AG09309 (cell line): ENCODE measurements at places on chromosomes 5 and 9.

GRCh38 chr9:126335837-126336735 lies 9.5 kb downstream of the MVB12B start:
- DNase-seq, result no peak

DNA sequence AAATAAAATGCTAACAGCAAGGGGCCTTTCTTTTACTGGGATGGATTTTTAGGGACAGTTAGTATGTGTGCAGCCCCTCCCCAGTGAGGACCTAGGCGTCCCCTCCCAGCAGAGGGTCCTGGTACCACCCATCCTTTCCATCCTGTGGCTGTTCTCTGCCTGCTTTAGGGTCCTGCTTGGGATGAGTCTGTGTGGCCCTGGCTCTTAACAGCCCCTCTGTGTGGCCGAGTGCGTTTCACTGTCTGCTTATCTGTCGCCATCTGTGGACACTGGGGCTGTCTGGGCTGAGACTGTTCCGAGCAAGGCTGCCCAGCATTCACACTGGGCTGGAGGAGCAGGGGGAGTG lies 17.0 kb downstream of the WNK2 start:
- no peak for DNase-seq

- DNase-seq, result no peak
These were observed 950.6 kb upstream of the NUDT12 start for GRCh38 chr5:104513121-104513602.

- no peak for DNase-seq
These were observed 265.0 kb downstream of the KIF4B start for GRCh38 chr5:155278532-155278931.

DNA sequence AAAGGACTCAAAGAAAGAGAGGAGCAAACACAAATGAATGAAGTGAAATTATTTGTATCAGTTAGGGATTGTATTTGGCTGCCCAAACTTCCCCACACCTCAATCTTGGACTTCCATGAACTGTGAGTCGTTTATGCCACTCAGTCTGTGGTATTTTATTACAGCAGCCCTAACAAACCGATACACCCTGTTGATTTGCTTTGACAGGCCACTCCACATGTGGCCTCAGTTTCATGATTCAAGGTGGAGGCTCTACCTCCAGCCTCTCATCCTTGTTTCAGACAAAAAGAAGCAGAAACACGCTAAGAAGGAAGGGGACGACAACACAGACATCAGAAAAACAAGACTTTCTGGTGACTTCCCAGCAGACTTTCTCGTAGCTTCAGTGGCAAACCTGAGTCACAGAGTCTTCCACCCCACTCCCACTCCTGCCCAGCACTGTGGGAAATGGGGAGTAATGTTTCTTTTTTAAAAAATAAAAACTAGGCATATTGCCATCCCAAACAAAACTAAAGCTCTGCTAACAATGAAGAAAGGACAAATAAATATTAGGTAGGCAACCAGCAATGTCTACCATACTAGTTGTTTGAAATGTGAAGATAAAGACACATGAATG lies 52.2 kb upstream of the ABCA1 start:
- DNase-seq, result no peak

DNA sequence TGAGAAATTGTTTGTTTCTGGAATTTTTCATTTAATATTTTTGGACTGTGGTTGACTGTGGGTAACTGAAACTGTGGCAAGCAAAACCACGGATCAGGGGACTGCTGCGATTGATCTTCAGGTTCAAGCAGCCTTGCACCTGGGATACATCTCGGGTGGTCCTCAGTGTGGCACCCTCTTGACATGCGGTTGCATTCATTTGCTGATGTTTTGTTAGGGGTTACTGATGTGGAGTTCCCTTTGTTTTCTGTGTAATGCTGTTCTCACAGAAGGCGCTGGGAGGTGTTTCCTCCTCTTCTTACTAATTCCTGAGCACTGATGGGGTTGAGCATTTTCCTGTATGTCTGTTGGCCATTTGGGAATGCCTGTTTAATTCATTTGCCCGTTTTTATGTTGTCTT lies 60.4 kb downstream of the EHMT1 start:
- DNase-seq, result no peak

- peak; percentile 52 for DNase-seq
These were observed 103.5 kb downstream of the NPR3 start for GRCh38 chr5:32814620-32815019.

DNA sequence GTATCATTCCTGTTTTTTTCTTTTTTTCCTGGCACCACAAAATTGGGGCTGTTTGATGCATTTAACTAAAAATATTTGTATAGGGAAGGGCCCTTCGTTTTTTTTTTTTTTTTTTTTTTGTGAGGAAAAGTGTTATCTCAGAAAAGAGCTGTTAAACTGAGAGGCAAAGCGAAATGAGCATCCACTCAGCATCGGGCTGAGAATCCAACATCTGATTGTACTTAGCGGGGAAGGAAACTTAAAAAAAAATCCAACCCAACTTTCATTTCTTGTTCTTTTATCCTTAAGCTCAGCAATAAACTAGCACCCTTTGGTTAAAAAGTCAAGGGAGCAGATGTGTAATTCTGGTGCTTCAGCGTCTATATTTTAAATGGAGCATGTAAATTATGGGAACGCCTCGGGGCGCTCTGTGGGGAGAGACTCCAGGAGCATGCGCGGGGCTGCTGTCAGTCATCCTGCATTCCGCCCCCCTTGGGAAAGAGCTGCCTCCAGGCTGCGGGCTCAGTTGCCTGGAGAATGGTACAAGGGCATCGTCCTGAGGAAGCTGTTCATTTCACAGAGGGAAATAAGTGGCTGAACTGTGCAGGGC lies 33.3 kb downstream of the DMRT2 start:
- DNase-seq, result no peak

DNA sequence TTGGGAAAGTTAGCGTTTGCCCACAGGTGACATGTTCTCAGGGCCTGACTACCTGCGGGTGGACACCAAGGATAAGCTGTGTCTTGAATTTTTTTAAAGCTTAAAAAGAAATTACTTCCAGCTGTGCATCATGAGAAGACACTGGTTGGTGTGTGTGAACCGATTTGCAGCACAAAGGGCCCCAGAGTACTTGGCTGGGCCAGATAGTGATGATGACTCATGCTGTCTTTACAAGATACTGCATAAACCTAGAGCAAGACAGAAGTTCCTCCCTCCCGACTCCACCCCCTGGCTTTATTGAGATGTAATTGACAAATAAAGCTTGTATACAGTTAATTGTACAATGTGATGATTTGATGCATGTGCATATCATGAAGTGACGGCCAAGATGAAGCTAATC lies 212.8 kb downstream of the NXNL2 start:
- DNase-seq, result peak; percentile 84

- DNase-seq, result no peak
These were observed 7.5 kb downstream of the ZNF608 start for GRCh38 chr5:124738681-124739633.

- DNase-seq, result peak; percentile 11
These were observed 781 bp upstream of the COL23A1 start for GRCh38 chr5:178590924-178591423.

GRCh38 chr9:87138128-87139040 lies 191.1 kb upstream of the GAS1 start:
- DNase-seq, result no peak

GRCh38 chr5:75341934-75342333 lies 4.9 kb downstream of the HMGCR start:
- no peak for DNase-seq

GRCh38 chr9:124214116-124214515 lies 43.6 kb upstream of the NEK6 start:
- no peak for DNase-seq

- DNase-seq, result peak; percentile 94
These were observed 53.0 kb downstream of the ERGIC1 start for GRCh38 chr5:172886974-172887501.

- DNase-seq, result no peak
These were observed 129.0 kb upstream of the ALDH1B1 start for GRCh38 chr9:38263532-38263931.

DNA sequence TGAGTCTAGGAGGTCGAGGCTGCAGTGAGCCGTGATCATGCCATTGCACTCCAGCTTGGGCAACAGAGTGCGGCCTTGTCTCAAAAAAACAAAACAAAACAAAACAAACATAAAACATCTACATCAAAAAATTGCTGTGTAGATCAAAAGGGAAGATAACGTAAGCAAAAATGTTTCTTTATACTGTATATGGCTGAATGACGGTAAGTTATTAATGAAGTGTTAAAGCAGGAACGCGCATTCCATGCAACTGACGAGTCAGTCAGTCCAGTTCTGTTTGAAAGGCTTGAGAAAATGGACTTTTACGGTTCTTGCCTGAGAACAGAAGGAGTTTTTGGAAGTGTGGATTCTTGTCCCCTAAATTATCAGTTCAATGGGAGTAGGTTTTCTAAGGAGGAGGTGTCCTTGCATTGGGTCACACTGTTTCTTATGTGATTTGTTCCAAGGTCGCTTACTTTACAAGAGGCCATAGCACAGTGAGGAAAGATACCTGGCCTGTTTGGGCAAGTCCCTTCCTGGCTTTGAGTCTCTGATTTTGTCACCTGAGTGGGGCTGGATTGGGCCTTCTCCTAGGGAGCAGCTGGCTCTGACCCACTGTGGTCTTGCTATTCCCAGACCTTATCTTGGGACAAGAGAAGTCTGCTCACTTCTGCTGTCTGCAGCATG lies 6.6 kb upstream of the PTGS1 start:
- DNase-seq, result no peak

- DNase-seq, result no peak
These were observed 325.1 kb downstream of the GADD45G start for GRCh38 chr9:89929673-89930480.

- DNase-seq, result no peak
These were observed 31.5 kb downstream of the PDGFRB start for GRCh38 chr5:150124111-150124557.

DNA sequence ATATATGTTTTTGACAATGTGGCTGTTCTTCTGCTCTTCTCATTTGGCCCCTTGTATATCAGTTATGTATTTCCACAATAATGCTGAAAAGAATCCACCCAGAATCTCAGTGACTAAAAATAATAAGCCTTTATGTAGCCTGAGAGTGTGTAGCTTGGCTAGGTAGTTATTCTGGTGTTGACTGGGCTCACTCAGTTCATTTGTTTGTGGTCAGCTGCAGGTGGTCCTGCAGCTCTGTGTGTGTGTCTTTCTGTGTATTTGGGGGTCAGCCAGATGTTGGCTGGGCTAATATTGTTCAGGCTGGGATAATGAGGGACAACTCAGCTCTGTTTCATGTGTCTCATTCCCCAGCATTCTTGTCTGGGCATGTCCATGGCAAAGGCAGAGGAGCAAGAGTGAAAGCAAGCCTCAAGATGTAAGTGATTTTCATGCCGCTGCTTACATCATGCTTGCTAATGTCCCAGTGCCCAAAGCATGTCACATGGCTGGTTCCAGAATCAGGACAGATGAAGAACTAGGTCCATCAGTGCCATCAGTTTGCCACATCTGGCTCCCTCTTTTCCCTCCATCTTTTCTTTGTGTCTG lies 162.8 kb downstream of the KCTD16 start:
- DNase-seq, result peak; percentile 8

DNA sequence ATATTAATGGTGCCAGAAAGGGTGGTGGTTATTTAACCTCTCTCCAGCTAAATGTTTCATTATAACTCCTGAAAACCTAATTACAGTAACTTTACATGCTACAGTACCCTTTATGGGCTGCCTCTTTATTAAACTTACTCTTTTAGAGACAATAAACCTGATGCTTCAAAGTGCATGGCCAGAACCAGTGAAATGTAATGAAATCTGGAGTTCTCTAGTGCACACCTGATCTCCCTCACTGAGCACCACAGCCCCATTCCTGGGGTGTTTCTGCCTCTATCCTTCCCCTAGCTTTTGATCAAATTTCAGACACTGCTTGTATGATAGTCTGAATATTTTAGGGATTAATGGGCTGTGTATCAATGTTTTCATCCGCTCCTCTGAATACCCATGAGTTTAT lies 306.5 kb upstream of the WWC1 start:
- DNase-seq, result no peak

- DNase-seq, result no peak
These were observed 47.3 kb downstream of the CD180 start for GRCh38 chr5:67149057-67149950.

GRCh38 chr9:74838351-74838750 lies 49.4 kb downstream of the TRPM6 start:
- DNase-seq, result no peak

- no peak for DNase-seq
These were observed 97.8 kb upstream of the HAND1 start for GRCh38 chr5:154575546-154576428.

- no peak for DNase-seq
These were observed 362.8 kb downstream of the DMAC1 start for GRCh38 chr9:7436754-7437153.

GRCh38 chr5:151315998-151316597 lies 12.5 kb upstream of the SLC36A3 start:
- peak; percentile 27 for DNase-seq

- DNase-seq, result peak; percentile 75
These were observed 227.6 kb upstream of the DMRT1 start for GRCh38 chr9:613771-614347.

GRCh38 chr5:76737846-76738245 lies 21.9 kb downstream of the F2R start:
- no peak for DNase-seq

GRCh38 chr9:100063185-100063584 lies 35.6 kb downstream of the ERP44 start:
- no peak for DNase-seq

GRCh38 chr5:43370352-43370751 lies 41.8 kb downstream of the CCL28 start:
- DNase-seq, result no peak
